NCI-H1092 treated with DMSO at 0.1 percent for 48 hours (cell line): ENCODE measurements at places on chromosomes 4 and X.
A peak's percentile ranks its signal among the peaks of the same experiment; 100 is the strongest.

- DNase-seq: peak; percentile 27
Measured at GRCh38 chrX:65601530-65602220, 65.8 kb upstream of the MSN start.

DNA sequence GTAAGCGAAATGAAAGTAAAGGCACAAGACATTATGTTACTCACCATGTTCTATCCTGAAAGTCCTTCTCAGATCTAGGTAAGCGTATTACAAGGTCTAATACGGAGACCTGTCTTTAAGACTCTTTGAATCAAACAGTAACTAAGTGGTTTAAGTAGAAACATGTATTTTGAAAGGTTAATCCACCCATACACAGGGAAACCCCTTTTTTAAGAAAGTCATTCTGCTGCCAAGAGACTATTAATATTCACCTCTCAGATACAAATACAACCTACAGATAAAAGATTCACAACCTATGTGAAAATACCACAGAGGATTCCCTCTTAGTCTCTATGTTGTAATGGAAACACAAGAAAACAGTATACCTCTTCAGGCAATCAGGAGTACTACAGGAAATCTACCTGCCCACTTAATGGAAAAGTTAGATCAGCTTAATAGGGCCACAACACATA lies 63.2 kb upstream of the TNIP3 start:
- no peak for DNase-seq

- no peak for DNase-seq
Measured at GRCh38 chr4:74447636-74448233, 2.8 kb downstream of the AREG start.

- DNase-seq: no peak
Measured at GRCh38 chrX:129717892-129718291, 20.9 kb upstream of the XPNPEP2 start.

GRCh38 chr4:34432706-34433105 lies 1811.6 kb downstream of the ARAP2 start:
- no peak for DNase-seq

DNA sequence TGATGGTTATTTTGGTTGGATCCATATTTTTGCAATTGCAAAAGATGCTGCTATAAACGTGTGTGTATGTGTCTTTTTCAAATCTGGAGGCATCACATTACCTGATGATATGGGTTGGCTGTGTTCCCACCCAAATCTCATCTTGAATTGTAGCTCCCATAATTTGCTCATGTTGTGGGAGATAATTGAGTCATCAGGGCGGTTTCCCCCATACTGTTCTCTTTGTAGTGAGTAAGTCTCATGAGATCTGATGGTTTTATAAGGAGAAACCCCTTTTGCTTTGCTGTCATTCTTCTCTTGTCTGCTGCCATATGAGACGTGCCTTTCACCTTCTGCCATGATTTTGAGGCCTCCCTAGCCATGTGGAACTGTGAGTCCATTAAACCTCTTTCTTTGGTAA lies 33.4 kb downstream of the APOOL start:
- DNase-seq: no peak

DNA sequence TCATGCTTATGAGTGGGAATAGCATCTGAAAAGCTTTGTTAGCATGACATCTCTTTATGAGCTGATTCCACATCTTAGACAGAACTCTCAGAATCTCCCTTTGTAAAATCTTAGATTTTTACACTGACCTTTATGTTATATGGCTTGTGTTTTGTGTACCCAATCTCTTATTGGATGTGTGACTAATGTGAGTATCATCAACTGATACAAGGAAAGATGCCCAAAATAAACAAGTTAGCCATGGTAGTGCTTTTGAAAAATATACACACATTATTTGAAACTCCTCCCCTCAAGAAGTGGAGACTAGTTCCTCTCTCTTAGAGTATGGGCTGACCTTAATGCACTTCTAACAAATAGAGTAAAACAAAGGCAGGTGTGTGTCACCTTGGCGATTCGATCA lies 160.1 kb upstream of the NRK start:
- no peak for DNase-seq

DNA sequence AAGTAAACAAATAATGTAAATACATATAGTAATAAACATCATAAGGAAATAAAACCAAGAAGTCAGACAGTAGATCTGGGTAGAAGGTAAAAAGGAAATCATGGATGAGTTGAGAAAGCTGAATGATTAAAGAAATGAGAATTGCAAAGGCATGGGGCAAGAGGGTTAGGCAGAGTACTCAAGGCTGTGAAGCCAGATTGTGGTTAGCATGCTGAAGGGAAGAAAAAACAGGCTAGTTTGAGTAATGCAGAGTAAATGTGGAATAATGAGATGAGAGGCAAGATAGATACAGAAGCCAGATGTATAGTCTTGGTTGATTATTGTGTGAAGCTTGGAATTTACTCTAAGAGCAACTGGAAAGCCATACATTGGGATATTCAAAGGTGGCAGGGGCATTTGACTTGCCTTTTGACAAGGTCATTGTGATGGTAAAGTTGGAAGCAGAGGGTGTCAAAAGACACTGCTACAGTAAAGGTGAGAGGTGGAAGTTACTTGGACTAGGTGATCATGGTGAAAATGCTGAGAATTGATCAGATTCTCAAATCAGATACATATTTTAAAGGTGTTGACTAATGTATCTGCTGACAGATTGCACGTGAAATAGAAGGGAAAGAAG lies 307.0 kb downstream of the FSTL5 start:
- DNase-seq: no peak

DNA sequence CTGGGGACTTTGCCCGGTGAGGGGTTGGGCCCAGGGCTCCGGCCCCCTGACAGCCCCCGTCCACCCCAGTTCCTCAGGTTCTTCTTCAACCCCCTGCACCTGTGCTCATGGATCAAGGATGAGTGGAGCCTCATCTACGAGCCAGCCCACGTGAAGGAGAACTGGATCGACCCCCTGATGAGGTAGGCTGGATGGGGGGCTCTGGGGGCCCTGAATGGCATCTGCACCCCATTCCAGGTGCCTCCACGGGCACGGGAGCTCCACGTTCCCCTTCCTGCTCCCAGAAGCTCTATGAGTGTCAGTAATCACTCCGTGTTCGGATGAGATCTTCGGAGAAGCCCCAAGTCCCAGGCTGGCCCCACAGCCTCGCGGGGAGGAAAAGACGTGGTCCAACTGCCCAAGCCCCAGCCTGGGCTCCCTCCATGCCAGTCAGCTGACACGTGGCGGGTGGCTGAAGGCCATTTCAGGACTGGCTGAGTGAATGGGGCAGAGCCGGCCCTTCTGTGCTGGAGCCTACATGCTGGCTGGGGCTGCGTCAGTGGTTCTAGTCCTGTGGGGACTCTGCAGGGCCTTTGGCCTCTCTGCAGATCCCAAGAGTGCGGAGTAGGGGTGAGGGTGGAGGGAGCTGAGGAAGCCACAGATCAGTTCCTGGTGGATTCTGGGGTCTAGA lies 24.4 kb downstream of the CFAP99 start:
- DNase-seq: no peak

DNA sequence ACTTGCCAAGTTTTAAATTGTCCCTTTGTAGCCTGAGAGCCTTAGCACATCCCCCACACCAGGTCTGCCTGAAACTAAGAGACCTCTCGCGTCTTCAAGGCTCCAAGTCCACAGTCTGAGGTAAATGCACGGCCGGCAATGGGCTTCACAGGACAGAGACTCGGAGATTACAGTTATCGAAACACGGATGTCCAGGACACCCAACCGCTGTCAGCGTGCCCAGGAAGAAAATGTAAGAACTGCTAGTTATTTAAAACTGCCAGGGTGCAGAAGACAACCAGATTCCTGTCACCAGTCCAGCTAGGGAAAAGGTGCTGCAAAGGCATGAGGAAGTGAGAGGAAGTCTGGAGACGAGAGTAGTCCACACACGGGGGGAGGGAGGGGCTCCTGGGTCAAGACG lies 28.9 kb downstream of the ZNF827 start:
- no peak for DNase-seq

DNA sequence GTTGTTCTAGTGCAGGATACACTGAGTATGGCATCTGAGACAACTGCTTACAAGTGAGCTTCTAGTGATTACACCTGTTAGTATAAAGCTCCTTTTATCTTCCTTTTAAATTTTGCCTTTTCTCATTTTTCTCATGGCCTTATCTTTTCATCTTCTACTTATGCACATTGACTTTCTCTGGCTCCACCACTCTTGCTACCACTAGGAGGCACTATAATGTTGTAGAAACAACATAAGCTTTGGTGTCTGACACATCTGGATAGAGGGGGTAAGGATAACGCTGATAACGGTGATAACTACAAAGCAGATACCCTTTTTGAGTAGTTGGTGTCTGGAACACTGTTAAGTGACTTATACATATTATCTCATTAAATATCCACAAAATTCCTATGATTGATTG lies 187.4 kb upstream of the TEX13C start:
- DNase-seq: no peak
